CD4-positive, alpha-beta T cell treated with Interleukin-17A for 4 hours (primary cell): ENCODE measurements at places on chromosomes 7 and 10.

DNA sequence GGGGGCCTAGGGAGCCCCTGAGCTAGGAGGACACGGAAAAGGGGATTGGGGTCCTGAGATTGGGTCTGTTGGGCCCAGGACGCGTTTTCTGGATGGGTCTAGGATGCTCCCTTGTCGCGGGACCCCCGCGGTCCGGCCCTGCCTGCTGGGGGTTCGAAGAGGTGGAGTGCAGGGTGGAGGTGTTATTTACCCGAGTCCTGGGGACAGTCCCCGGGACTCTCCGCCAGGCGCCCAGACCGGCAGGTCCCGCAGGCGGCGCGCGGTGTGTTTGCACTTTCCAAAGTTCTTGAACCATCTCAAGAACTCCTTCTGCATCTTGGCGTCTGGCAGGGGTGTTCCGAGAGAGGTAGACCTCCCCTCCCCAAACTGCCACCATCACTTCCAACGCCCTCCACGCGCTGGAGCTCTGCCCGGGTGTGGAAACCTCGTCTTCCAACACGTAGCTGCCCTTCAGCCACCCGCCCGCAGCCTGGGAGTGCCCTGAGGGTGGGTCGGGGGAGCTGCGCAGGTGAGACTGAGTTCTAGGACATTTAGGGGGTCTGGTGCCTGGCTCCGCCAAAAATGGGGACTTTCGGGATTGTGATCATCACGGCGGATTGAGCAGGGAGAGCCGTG lies 569 bp downstream of the CAV1 start:
- peak; percentile 32 for DNase-seq

- no peak for DNase-seq
These were observed 139.0 kb downstream of the ELFN1 start for GRCh38 chr7:1809070-1809469.

DNA sequence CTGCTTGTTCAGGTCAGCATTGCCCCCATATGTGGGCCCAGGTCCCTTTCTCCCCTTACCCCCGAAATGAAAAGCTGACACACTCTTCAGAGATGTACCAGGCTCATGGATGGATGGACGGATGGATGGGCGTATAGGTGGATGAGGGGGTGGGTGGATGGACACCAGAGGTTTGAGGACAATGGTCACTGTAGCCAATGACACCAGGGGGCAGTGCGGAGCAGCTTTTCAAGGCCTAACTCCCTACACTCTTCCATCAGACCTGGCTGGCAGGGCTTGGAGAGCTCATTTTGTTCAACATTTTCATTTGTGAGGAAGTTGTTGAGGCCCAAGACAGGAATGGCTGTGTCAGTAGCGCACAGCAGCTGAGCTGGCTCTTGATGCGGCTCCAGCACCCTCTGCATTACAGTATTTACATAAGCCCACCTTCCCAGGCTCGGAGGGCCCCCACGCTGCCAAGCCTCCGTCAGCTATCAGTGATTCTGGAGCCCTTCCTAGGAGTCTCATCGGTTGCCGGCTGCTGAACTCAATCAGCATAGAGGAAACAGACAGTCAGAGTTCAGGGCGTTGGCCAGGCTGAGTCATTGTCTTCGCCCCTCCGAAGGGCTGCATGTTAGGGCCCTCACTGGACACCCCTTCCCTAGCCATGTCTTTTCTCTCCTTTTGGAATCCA lies 11.6 kb upstream of the FFAR4 start:
- peak; percentile 47 for DNase-seq

DNA sequence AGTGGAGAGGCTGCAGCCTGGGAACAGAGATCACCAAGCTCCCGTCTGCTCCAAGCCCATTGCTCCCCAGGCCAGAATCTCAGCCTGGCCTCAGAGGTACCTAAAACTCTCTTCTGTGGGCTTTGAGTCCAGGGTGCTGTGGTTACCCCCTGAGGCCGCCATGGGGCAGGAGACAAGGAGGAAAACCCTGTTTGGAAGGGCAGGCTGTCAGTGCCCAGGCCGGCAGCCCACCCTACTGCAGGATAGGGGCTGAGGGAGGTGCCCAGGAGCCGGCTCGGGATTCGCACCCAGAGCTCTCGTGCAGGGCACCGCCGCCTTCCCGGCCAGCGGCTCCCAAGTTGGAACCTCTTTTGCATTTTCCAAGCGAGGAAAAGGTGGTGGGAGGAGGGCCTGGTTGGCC lies 24.5 kb downstream of the UNCX start:
- DNase-seq = no peak

DNA sequence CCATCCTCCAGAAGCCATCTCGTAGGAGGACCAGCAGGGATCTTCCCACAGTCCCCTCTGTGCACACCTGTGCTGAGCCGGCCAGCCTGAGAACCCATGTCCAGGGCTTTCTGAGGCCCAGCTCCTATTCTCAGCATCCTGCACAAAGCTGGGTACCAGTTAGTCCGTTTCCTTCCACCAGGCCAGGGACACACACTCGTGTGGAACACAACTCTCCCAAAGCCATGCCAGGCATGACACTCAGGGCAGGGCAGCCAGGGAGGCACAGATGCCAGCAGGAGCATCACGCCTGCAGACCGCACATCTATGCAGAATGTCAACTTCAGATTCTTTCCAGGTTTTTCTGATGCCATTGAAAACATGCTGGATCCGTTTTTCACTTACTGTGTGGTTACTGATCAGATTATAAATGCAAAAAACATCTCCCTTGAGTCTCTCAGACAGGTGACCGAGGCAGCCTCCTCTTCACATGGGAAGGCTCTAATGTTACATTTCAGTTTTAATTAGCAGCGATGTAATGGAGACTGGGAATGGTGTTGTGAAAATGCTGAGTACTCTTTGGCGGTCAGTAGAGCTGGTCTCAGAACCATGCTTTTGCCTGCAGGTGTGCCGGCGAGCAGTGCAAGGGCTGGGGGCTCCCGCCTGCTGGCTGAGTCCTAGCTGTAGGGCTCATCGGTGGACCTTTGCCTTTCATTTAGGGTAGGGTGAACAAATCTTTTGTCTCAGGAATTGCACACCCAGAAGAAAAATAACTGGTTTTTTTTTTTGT lies 3.3 kb upstream of the SUN1 start:
- DNase-seq = no peak

DNA sequence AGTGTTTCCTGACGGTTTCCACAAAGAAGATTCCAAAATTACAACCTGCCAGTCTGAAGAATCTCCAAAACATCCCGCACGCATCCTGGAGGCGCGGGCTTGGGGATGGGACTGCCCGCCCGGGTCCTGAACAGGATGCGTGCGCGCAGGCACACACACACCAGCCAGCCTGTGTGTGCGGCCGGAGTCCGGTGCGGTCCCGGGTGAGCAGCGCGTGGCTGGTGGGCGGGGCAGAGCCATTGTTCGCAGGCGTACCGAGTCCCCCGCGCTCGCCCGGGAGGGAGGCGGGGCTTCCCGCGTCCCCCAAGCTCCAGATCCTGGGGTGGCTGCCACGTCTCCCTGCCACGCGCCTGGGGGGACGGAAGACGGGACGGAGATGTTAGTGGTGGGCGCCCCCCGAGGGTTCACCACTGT lies 675 bp upstream of the SCD start:
- DNase-seq = peak; percentile 70

DNA sequence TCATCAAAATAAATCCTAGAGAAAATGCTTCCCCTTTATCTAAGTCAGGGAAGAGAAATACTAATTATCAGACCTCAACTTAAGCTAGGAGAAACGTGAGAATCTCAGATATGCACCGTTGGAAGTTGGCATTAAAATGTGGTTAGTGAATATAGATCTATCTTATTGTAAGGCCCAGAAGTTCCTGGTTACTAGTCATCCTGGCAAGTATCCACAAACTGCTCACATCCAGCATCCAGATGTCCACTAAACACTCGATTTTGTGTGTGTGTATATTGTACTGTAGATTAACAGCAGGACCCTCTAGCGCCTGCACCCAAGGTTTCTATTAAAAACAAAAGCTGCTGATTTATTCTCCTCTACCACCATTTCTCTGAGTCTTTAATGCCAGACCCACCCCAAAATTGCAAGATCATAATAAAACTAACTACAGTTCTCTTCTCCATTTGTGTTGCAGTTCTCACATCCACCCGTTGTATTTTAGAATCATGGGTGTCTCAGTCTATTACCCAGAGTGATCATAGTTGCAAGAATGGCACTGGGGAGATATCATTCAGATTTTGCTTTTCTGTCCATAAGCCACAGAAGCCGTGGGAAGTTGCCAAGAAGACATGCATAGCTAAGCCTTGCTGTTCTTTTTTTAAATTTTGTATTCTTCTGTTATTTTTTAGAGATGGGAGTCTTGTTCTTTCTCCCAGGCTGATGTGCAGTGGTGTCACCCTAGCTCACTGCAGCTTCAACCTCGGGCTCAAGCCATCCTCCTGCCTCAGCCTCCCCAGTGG lies 165.4 kb downstream of the KIAA1217 start:
- no peak for DNase-seq

GRCh38 chr10:4022473-4022872 lies 237.5 kb upstream of the KLF6 start:
- DNase-seq = no peak

DNA sequence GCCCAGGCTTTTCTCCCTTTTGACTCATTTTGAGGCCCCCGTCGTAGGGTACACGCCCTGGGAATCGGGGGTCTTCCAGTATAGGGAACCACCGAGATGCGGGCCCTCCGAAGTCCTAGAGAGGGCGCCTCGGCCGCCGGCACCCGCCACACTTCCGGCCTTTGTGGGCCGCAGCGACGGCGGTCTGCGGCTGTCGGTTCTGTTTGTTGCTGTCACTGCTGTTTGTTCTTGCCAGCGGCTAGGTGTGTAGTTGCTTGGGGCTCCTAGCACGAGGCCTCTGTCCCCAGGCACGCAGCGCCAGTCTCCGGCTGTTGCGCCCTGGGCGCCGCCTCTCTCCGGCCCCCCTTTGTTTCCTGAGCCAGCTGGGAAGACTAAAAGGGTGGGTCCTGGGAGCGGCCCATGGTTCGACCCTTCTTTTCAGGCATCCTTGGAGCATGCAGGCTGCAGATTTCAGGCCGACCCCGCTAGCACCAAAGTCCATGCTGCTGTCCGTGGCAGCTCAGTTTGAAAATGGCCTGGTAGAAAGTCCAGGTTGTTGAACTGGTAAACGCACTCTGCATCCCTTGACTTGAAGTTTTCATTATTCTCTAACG lies 17.8 kb upstream of the ZKSCAN1 start:
- peak; percentile 80 for DNase-seq

DNA sequence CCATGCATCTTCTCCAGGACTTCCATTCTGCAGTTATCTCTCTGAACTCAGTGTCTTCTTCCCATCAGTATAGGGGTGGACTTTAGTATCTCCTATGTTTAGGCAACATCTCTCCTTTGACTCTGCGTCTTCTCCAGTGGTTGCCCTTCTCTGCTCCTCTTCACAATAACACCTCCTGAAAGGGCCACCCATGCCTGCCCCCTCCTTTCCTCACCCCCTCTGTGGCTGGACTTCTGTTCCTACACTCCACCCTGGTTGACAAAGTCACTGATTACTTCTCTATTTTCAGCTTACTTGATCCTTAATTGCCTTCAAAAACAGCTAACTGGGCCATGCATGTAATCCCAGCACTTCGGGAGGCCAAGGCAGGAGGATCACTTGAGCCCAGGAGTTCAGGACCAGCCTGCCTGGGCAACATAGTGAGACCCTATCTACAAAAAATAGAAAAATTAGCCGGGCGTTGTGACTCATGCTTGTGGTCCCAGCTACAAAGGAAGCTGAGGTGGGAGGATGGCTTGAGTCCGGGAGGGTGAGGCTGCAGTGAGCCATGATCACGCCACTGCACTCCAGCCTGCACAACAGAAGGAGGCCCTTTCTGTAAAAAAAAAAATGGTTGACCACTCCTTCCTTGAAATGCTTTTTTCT lies 13.7 kb downstream of the SRGN start:
- peak; percentile 44 for DNase-seq

DNA sequence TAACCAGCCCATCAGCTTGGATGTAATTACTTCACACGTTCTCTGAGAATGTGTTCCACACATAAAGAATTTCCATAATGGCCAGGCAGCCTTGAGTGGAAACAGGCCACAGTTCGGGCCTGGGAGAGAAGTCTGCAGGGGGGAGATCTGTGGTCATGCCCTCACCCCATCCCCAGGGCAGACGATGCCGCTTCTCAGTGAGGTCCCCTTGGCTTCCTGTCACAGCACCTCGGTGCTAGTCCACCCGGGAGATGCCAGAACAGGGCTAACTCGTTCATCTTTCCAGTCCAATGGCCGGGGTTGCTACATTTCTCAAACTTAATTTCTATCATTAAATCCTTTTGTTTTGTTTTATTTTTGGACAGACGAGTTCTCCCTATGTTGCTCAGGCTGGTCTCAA lies 624.1 kb downstream of the PTPRN2 start:
- no peak for DNase-seq

DNA sequence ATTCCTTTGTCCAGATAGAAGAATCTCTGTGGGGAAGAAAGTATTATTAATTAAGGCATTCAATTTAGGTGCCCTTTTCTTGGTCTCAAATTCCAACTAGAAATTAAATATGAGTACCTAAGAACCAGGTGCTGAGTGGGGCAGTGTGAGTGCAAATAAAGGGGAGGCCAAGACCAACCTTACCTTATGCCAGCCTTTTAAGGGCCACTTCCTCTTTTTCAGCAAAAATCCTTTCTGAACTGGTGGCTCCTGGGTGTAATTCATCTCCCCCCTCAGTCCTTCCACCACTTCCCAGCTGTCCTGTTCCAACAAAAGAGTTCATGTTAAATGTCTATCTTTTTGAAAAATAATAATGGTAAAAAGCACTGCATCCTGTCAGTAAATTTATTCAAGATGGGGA lies 108.2 kb downstream of the OSBPL3 start:
- DNase-seq = no peak

DNA sequence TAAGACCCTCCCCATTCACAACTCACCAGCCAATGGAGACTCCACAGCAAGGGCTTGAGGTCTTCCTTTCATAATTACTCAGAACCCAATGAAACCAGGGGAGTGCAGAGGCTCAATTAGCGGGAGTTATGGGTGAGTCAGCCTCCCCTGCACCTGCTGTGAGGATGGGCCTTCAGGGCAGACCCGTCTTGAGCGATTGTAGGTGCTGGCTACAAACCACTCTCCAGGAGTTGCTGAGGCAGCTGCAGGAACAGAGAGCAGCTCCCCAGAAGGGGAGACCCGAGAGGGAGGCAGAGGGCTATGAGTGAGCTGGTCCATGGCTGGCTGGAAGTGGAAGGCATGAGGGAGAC lies 58.5 kb upstream of the SORCS3 start:
- no peak for DNase-seq

DNA sequence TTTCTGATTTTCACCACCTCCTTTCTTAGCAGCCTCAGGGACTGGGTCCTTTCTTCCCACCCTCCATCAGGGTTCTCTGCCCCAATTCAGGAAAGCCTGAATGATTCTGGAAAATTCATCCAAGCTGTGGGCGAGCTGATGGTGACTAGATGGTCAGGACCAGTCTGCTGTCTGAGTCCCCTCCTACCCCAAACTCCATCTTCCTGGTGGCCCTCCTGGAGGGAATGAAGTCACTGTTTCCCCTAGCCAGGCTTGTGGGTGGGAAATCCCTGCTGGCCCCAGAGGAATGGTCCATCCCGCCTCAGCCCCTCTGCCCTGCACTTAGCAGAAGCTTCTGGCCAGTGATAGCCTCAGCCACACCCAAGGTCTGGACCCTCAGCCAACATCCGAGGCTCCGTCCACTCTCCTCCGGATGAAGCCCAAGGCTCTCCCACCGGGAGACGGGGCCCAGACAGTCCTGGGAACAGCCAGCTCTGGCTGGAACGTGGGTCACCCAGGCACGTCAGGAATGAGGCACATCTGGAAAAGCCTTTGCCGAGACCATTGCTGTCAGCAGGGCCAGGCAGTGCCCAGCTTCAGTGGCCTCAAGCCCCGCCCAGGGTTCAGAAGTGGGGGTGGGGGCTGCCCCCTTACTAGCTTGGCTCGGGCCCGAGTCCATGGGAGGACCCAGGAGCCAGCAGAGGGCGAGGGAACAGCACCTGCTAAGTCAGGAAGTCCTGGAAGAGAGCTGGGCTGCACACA lies 4.0 kb upstream of the AQP1 start:
- DNase-seq = no peak
